ENCODE measurements at places on chromosomes 2 and 18.

DNA sequence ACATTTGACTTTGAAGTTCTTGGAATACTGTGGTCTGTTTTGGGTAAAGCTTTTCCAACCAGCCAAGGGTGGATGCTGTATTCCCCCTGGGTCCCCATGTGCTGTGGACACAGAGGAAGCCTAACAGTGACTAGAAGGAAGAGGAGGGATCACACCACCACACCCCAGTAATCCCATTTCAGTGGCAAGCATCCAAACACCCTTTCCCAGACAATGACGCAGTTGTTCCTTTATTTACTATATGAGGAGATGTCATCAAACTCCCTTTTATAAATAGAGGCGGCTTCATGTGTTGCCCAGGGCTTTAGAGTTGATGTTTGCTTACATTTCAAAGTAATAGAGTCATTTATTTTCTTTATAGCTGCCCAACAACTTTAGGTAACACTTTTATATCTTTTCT lies 959.4 kb upstream of the GYPC start:
- no peak for DNase-seq

DNA sequence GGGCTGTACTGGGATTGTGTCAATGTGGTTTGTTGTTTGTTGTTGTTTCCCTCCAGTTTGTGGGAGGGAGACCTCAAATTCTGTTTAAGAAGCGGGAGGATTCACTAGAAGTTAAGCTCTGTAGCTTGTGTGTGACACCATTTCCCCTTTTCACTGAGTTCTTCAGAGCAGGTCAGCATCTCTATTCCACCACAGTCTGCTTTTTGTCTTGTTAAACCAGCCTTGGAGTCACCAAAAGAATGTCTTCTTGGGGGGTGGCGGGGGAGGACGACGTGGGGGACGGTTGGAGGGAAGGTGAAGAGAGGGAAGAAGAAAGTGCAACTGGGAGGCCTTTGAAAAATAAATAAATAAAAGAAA lies 2.3 kb upstream of the BCL11A start:
- DNase-seq: no peak

GRCh38 chr2:139160836-139161235 lies 380.6 kb upstream of the NXPH2 start:
- DNase-seq: no peak

GRCh38 chr2:169983506-169983905 lies 156.3 kb downstream of the UBR3 start:
- DNase-seq: no peak

DNA sequence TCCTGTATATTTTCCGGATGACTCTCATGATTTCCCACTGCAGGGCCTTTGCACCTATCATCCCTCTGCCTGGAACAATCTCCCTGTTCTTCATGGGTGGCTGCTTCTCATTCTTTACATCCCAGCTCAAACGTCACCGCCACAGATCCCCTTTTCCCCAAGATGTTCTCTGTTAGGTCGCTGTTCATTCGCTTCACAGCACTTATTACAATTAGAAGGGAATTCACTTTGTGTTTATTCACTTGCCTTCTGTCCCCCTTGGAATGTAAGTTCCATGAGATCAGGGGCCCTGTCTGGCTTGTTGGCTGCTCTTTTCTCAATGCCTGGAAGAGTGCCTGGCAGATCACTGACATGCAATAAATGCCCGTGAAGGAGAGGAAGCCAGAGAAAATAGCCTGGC lies 106.7 kb downstream of the FOXI3 start:
- no peak for DNase-seq

DNA sequence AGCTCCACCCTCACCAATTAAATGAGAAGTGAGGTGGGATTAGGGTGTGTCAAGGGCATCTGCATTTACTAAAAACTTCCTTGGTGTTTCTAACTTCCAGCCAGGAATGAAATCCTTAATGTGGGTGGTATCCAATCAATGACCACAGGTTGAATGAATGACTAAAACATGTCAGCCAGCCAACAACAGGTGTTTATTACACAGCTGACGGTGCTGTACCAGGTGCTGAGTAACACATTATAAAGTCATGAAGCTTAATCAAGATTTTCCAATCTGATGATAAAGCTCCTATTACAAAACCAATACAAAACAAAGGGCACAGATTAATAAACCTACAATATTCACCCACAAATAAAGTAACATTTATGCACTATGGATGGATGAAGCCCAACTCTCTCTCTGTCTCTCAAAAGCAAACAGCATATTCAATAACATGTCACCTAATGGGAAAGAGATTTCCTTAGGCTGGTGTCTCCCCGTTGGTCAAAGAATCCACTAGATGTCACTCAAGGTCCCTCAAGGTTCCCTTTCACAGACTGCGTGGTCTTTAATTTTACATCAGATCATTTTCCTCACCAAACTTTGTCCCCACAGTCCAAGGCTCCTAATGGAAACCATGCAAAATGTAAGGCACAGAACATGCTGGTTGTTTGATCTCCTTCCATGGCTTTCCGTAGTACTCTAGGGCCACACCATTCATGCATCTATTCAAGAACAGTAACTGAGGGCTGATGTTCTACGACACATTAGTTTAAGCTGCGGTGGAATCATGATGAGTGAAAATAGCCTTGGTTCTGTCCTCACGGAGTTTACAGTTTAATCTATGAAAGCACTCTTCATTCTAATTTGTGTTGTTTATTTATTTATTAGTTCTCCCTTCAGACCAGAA lies 6.4 kb upstream of the PTPN4 start:
- no peak for DNase-seq

GRCh38 chr2:140994856-140995255 lies 1136.0 kb downstream of the LRP1B start:
- no peak for DNase-seq

DNA sequence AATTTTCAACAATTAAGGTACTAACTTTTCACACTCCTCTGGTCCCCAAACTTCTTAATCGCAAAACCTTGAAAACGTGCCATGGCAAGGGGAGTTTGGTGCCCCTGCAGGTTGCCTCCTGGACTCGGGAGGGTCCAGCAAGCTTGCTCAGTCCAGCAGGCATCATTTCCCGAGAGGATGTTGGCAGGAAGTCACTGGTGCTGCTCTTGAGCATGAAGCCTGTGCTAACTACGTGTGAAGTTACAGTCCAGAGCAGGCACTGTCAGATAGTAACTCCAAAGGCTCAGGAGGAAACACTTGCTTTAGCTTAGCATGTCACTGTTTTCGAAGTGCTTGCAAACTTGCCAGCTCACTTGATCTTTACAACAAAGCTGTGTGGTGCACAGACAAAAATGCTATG lies 215.4 kb downstream of the MYCN start:
- DNase-seq: no peak

- no peak for DNase-seq
Measured at GRCh38 chr18:26526128-26526965, 22.0 kb downstream of the KCTD1 start.

DNA sequence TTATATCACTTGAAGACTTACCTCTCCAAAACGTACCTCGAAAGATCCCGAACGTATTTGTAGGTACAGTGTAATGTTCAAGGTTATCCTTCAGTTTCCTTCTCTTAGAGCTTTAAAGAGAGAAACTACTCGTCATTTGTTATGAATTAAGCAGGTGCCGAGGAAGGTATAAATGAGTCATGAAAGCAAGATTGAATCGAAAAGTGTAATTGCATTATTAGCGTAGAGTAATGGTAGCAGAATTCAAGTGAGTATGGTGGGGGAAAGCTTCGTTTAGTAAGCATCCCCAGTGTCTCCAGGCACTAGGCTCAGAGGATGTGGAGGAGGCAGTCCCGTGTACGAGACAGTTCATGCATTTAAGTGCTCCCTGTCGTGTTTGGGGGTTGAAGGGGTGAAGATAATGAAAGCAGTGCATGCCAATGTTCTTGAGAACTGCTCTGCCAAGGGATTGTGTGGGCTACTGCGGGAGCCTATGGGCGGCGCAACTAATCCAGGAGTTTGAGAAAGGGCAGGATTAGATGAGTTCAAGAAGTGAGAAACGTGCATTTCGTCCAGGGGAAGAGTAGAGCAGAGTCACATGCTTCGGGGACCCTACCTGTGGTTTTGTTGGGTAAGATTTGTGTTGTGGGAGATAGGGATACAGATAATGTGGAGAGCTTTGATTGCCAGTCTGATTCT lies 858 bp downstream of the POLR1B start:
- DNase-seq: no peak

DNA sequence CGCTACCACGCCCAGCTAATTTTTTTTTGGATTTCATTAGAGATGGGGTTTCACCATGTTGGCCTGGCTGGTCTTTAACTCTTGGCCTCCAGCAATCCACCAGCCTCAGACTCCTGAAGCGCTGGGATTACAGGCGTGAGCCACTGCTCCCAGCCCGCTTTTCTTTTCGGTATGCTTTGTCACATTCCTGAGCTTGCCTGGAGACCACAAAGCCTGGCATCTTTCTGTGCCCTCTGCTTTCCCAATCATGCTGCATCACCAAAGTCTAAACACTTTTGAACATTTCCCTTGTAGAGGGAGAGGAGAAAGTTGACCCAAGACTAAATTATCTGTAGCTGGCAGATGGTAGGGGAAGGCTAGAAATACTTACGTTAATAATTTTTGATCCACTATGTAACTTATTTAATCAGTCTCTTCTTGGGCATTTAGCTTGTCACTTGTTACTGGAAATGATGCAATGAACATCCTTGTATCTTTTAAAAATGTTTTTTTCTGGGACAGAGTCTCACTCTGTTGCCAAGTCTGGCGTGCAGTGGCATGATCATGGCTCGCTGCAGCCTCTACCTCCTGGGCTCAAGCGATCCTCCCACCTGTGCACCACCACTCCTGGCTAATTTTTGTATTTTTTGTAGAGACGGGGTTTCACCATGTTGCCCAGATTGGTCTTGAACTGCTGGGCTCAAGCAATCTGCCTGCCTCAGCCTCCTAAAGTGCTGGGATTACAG lies 2.7 kb upstream of the NPC1 start:
- DNase-seq: no peak

DNA sequence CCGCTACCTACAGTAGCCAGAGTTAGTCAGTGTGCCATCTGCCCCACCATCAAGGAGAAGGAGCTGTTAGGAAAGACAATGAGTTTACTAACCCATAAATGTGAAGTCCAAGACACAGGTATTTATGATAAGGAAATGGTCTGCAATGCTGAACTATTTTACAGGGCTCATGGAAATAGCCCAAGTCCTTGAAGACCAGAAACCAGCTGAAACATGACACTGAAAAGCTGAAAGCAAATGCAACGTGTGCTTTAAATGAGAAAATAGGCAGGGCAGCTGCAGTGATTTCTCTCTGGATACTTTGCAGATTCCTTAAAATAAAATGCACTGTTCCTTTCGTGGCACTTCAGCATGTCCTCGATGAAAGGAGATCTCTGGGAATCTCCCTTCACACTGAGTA lies 256.4 kb upstream of the TCF4 start:
- no peak for DNase-seq

DNA sequence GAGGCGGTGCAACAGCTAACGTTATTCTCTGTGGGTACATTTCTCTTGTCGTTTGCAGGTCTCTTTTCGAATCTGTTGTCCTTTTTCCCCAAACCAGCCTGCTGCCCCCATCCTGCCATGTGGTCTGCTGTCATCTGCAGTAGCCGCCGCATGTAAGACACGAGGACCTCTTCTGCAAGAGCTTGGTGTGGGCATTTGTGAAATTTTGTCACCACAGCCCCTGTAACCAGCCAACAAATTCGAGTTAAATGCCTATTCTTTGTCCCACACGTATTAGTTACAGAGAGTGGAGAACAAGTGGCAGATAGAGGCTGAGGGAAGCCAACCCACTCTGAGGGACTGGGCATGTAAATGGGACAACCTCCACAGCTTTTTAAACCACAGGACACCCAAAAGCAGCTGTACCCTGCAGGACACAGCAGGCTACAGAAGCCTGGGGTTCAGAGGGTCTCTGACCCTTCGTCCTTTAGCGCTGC lies 35.0 kb downstream of the ITGA6 start:
- no peak for DNase-seq

DNA sequence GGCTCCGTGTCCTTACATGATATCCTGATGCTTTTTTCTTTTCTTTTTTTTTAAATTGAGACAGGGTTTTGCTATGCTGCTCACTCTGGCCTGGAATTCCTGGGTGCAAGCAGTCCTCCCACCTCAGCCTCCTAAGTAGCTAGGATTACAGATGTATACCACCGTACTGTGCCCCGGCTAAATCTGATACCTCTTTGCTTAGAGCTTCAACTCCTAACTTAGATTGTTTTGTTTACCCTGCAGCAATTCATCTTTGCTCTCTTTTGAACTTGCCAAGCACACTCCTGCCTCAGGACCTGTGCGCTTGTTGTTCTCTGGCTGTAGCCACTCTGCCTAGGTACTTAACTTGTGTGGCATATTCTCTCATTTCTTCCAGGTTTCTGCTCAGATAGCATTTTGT lies 24.5 kb downstream of the RAB10 start:
- no peak for DNase-seq

- DNase-seq: no peak
Measured at GRCh38 chr2:201942531-201942930, 91.1 kb upstream of the FZD7 start.

DNA sequence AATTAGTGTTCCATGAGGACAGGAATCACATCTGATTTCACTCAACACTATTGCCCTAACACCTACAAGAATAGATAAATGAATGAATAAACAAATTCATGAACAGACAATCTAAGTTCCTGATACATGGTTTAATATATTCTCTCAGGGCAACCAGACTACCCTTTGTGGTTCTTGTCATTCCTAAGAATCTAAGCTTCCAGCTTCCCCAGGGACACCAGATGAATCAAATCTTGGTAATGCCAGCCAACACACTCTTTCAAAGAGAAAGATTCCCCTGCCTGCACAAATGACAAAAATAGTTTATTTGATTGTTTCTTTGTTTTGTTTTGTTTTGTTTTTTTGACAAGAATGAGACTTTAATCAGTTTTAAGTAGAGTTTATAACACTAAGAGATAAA lies 237.5 kb upstream of the CHAC2 start:
- no peak for DNase-seq

- DNase-seq: no peak
Measured at GRCh38 chr2:36779462-36779861, 83.0 kb downstream of the VIT start.

DNA sequence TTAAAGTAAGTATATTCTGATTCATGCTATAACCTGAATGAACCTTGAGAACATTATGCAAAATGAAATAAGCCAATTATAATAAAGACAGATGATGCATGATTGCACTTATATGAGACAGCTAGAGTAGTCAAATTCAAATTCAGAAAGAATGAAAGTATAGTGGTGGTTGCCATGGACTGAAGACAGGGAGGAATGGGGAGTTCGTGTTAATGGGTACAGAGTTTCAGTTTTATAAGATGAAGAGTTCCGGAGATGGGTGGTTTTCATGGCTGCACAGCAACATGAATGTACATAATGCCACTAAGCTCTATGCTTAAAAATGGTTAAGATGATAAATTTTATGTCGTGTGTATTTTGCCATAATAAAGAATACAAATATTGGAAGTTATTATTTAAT lies 751.2 kb downstream of the TSN start:
- DNase-seq: no peak

GRCh38 chr2:174492963-174493431 lies 6.2 kb upstream of the GPR155 start:
- DNase-seq: no peak

DNA sequence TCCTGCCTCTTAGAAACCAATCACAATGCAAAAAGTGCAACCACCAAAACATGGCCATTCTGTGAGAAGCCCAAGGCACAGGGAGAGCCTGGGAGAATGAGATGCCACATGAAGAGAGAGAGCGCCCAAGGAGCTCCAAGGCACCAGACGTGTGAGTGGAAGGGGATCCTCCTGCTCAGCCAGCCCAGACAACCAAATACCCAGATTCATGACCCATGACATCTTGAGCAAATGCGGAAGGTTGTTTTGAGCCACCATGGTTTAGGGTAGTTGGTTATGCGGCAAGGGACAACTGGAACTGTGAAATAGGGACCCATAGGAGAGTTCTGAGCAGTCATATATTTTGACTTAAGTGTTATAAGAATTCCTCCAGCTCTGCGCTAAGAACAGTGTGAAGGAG lies 7.0 kb downstream of the AFF3 start:
- DNase-seq: no peak
